CD8-positive, alpha-beta memory T cell (primary cell): ENCODE measurements at places on chromosomes 12 and 14.
A peak's percentile ranks its signal among the peaks of the same experiment; 100 is the strongest.

DNA sequence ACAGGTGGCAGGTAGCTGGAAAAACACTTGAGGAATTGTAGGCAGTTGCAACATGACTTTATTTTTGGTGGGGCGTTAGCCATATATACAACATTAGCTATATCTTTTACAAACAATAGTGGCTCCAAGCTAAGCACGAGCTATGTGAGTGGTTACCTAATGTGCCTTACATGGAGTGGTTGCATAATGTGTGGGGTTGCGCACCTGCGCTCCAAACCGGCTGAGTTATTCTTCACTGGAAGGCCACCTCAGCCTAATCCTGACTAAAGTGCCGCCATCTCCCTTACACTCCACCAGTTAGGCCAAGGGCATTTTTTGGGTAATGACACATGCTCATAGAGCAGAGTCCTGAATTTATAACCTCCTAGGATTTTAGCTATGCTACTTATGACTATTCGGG is 31.8 kb upstream of the G2E3 start:
- DNase-seq, result no peak

- no peak for DNase-seq
Observed at GRCh38 chr12:31922341-31923062, 36.7 kb upstream of the RESF1 start.

- DNase-seq, result no peak
Observed at GRCh38 chr12:8156845-8157244, at the start of gene ZNF705A. Gene ZNF705A, plus strand, starts transcription at chr12:8157015. Its CDS starts 15,611 bp downstream, at chr12:8172626.

DNA sequence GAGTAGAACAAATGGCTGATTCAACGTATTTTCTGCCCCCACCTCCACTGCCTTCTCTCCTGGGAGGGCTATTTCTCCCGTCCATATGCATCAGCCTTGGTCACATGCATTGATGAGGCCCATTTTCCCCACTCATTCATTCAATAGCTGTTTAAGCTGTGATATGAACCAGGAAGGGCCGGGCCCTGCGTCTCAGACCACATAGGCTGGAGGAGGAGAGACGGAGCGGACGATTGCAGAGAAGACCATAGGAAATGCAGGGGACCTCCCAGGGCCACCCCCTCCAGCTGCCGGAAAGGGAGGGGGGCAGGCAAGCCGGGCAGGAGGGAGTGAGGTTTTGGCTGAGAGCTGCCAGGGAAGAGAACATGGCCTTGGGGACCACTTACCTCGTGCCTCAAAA is 104.4 kb upstream of the TMEM132D start:
- DNase-seq, result no peak

- no peak for DNase-seq
Observed at GRCh38 chr12:27604431-27604830, 80.4 kb downstream of the PPFIBP1 start.

DNA sequence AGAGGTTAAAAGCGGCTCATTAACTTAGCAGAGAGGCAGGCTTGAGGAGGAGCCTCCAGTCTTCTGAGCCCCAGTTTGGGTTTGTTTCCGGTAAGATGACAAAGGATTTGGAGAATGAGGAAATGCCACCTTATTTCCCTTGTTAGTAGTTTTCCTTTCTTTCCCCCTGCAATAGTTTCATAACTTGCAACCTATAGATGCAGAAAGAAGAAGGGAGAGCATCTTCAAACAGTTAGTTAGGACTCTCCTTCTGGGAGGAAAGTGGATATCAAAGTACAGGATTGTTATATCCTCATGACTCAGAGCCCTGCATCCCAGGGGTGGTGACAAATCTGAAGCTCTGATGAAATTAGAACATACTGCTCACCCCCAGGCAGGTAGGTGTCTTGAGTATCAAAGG is 180.7 kb upstream of the SLC38A2 start:
- DNase-seq, result no peak

- no peak for DNase-seq
Observed at GRCh38 chr14:92785667-92786426, 8.3 kb upstream of the GOLGA5 start.

- DNase-seq, result peak; percentile 85
Observed at GRCh38 chr14:24332268-24332993, 2.4 kb downstream of the ADCY4 start.

DNA sequence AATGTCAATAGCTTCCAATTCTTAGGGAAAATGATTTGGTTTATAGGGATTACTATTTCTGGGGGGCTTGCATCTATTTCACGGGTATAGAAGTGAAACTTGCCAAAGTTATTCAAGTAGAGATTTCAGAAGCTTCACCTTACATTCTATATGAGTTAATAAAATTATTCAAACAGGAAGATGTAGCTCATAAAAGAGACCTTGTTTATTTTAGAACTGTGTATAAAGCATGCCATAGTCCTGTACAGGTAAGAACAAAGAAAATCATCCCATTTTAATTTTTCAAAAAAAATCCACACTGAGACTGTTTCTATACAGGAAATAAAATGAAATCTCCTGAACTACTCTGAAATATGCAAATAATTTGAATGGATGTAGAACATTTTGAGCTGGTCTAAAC is 834.7 kb downstream of the TRHDE start:
- no peak for DNase-seq

DNA sequence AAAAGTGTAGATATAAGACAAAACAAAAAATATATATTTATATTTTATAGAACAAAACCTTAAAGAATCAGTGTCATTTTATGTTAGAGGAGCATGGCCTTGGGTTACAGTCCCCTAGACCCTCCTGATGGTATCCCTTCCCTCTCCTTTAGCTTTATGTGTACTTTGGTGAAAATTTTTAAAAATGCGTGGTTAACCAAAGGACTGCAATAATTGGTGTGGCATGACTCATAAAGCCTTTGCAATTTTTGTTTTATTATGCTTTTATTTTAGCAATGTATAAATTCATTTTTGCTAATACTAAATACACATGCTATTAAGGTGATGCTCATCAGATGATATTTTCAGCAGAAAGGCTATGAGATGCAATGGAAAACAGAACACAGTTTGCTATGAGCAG is 264.4 kb downstream of the SYT1 start:
- no peak for DNase-seq

GRCh38 chr14:31939934-31940333 is 137.2 kb upstream of the ARHGAP5 start:
- DNase-seq, result no peak

- DNase-seq, result no peak
Observed at GRCh38 chr14:31510222-31510621, 22.4 kb upstream of the GPR33 start.

GRCh38 chr12:52801773-52802172 is 5.9 kb upstream of the KRT3 start:
- no peak for DNase-seq

- DNase-seq, result no peak
Observed at GRCh38 chr14:99596071-99596627, 7.9 kb downstream of the CCDC85C start.
